ENCODE measurements at places on chromosomes 2 and 18.

GRCh38 chr18:76791106-76791505 is 31.3 kb upstream of the ZNF236 start:
- no peak for DNase-seq

- DNase-seq = no peak
Measured at GRCh38 chr2:222978850-222979249, 73.1 kb upstream of the KCNE4 start.

DNA sequence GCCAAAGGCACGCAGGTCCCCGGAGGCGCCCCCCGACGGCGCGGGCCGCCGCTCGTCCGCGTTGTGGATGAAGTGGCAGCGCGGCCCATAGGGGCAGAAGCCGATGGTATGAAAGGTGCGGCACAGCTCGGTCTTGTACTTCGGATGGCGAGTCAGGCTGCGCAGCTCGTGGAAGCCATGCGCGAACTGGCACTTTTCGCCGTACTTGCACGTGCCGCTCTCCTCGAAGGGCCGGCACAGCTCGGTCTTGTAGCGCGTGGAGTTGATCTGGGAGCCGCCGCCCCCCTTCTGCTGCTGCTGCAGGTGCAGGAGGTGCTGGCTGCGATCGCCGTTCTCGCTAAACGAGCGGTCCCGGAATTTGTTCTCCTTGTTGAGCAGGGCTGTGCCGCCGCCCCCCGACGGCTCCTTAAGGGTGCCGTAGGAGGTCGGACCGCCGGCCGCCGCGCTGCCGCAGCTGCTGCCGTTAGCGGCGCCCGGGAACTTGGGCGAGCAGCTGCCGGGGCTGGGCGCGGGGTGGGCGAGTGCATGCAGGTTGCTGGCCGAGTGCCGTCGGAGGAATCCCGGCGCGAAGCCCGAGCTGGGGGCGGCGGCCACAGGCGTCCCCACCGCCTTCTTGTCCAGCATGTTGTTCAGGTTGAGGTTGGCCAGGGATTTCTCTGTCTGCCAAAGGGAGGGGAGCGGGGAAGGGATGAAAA is 1.2 kb downstream of the ZFP36L2 start:
- DNase-seq = peak; percentile 69

GRCh38 chr18:61817086-61817485 is 75.7 kb downstream of the RNF152 start:
- DNase-seq = no peak

DNA sequence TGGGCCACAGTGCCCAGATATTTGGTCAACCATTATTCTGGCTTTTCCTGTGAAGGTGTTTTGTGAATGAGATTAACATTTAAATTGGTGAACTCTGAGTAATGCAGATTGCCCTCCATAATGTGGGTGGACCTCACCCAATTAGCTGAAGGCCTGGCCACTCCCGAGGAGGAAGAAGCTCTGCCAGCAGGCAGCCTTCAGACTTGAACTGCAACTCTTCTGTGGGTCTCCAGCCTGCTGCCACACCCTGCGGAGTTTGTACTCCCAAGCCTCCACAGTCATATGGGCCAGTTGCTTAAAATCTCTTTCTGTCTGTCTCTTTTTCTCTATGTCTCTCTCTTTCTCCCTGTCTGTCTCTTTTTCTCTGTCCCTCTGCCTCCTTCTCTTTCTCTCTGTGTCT is 262.7 kb downstream of the MYCN start:
- no peak for DNase-seq

GRCh38 chr2:120439067-120439368 is 93.1 kb downstream of the INHBB start:
- no peak for DNase-seq

DNA sequence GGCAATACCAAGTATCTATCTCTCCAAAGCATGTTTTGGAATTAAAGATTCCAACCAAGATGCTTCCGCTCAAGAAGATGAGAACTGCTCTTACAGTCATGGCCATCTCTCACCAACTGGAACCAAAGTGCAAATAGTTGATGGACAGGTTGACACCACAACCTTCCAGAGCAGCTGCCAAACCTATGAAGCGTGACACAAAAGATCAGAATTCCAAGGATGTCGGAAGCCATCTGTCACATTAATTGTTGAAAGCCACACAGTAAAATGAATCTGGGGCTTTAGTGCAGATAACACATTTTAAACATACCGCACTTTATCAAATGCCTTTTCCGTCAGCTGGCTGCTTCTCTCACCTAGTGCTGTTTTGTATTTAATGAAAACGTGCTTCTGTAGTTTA is 195.7 kb downstream of the CDH20 start:
- DNase-seq = no peak

DNA sequence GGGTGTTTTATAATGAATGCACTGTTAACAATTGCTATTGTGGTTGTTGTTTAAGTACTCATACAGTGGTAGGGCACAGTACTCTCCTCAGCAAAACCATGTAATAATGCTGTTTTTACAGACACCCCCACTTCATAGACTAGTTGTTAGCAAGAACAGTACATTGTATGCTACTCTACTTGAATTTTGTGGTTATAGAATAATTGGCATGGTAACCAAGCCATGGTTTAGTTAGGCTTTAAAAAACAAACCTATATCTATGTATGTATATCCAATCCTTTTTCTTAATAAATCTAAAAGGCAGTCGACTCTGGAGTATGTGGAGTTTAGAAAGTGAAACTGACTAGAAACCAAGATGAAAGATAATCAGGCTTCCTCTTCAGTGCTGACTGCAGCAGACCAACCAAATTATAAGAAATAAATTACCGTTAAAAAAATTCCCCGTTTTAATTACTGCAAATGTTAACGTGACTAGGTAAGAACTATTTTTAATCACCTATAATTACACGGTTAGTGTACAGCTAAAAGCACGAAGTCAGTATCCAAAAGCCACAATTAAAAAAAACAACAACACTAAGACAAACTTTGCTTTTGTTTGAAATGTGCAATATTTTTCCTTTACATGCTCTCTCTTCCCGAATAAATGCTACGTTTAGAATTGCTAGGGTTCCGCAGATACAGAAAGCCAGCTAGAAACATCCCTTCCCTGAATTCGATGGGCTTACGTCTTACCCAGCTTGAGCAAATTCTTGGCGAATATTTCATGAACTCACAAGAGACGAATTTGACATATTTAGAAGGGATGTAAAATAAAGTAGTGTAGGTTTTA is 113.3 kb upstream of the SERTAD2 start:
- peak; percentile 17 for DNase-seq

DNA sequence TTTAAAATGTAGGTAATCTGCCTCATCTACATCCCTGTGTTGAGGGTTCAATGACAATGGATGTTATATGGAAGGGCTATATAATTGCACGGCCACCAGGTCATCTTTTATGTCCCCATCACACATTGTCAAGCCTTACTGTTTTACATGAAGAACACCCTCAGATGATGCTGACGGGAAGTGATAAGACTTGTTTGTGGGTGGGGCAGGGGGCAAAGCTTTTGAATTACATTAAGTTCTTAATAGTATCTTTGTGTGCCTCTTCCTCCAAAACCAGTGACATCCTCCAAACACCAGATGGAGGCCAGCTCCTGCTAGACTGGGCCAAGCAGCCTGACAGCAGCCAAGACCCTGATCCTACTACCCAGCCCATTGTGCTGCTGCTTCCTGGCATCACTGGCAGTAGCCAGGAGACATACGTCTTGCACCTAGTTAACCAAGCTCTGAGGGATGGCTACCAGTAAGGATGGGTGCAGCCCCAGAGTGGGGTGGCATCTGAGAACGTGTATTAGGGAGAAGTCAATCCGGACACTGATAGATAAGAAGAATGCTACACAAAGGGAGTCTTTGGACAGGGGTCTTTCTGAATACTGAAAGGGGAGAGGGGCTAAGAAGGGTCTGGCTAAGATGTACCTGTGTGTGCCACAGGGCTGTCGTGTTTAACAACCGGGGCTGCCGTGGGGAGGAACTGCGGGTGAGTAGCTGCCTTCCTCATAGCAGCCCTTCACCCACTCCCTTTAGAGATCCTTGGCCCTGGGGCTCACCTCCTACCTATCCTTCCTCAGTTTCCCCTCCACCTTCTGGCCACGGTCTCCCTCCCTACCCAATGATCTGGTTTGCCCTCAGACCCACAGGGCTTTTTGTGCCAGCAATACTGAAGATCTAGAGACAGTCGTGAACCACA is 5.3 kb downstream of the ABHD1 start:
- DNase-seq = no peak

DNA sequence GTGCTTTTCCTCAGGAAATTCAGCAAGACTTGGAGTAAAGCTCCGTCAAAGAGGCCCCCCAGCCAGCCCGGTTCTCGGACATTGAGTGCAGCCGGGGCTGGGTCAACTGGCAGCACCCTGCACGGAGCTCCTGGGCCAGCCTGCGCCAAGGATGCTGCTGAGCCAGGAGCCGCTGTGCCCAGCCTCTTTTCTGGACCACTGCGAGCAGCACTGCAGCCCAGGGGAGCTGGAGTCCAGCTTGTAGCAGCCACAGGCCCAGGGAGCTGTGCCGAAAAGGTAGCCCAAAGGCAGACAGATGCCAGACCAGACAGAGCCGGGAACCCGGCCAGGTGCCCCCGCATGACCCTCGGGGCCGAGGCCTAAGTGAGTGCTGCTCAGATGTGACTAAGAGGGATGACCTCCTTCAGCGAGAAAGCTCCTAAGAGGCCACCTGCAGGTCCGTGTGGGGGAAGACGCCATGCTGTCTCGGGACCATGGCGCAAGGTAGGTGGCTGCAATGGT is 7.3 kb downstream of the CLHC1 start:
- no peak for DNase-seq

GRCh38 chr2:102592601-102593000 is 26.8 kb upstream of the SLC9A2 start:
- no peak for DNase-seq

DNA sequence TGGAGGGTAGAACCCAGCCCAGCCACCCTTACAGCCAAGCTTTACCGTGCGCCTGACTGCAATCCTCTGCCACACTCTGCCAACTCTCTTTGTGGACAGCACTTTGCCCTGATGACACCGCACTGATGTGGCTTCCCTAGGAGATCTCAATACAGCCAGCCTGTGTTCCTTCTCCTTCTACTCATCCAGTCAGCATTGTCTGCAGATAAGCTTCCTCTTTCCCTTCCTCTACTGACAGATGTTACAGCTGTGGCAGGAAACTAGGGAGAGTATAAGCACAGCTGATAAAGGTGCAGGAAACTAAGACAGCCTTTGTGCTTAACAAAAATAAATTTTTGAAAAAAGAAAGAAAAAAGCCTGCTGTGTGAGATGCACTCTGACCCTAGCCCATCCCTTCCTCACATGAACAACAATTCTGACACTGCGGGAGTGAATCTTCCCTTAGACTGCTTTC is 25.0 kb downstream of the CEP68 start:
- DNase-seq = no peak

DNA sequence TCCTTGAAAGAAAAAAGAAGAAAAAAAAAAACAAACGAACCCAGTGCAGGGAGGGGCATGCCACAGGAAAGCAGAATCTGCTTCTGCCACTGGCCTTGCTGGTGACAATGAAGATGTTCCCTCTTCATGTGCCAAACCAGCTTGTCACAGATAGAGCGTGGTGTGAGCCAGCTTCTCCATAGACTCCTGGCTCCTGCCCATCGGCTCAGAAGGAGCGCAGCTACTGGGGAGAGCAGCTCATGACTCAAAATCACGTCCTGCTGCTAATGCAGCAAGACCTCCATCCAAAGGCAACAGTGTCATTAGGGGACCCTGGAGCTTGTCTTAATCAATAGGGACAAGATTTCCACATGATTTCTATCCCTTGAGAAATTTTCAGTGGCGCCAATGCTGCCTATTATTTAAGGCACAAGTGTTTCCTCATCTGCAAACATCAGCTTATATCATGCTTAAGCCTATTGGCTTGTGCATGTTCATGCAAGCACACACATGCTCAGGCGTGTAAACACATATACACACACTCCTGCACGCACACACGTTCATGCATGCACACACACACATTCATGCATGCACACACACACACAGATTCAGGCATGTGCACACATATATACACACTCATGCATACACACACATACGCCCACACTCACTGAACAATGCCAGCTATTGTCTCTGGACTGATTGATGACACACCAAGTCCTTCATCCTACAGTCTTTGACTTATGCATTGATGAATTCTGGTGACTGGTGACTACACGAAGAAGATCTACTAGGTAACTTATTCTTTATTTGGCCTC is 682.0 kb upstream of the ID2 start:
- no peak for DNase-seq
